ENCODE measurements at places on chromosomes 12 and 14.

DNA sequence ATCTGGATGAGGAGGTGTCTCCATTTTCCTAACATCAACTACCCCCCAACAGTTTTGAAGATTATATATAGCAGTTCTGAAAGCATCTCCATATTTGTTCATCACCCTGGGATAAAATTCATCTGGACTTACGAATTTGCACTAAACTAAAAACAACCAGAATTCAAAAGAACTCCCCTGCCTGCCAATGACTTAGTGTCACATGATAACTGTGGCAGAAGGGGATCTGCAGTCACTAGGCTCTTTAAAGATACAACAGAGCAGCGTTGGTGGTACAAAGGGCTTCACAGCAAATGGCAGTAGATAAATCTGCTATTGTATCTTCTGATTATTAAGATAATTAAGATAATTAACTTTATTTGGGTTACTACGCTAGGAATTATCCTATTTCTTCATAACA lies 30.1 kb downstream of the GPR135 start:
- DNase-seq = peak; percentile 61

DNA sequence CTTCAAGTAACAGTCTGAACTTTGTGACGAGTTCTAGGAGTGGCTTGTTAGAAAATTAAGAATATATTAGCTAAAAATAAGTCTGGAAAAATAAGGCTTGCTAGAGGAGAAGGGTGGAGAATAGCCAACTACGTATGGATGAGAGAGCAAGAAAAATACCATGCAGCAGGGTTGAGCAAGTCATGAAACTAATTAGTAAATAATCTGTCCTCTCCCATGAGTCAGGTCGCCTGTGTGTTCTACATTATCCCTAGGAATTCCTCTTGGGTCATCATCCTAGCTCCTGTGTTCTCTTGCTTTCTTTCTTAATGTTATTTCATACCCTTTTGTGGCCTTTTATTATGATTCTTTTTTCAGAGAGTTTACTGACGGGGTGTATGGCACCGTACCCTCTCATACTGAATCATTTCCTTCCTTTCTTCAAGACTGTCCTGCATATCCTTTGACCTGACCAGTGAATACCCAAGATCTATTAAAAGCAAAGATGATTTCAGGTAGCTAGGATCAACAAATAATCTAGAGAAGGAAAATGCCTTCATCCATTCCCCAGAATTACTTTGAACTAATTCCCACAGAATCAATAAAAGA lies 177.2 kb upstream of the NPAS3 start:
- peak; percentile 13 for DNase-seq

- no peak for DNase-seq
These were observed 87.0 kb downstream of the ITPK1 start for GRCh38 chr14:93028724-93029076.

DNA sequence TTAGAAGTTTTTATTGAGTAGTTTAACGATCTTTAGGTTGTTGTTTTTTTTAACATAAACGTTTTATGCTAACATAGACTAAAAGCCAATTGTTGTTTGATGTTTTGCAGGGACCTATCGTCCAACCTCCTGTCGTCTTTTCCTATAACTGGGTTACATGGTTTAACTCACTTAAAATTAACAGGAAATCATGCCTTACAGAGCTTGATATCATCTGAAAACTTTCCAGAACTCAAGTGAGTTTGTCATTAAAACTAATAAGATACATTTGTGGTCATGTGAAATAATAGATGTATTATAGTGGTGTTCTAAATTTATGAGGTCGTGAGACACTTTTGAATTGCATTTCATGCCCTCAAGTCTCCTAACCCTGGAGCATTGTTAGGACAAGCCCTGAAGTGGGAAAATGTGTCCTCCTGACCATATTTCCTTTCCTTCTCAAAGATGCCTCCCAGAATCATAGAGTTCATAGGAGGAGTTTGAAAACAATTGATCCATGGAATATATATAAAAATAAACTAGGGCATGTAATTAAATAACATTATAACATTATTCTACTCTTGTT lies 84.9 kb downstream of the ZFC3H1 start:
- DNase-seq = no peak

- no peak for DNase-seq
These were observed 5.3 kb upstream of the PGF start for GRCh38 chr14:74960736-74961135.

DNA sequence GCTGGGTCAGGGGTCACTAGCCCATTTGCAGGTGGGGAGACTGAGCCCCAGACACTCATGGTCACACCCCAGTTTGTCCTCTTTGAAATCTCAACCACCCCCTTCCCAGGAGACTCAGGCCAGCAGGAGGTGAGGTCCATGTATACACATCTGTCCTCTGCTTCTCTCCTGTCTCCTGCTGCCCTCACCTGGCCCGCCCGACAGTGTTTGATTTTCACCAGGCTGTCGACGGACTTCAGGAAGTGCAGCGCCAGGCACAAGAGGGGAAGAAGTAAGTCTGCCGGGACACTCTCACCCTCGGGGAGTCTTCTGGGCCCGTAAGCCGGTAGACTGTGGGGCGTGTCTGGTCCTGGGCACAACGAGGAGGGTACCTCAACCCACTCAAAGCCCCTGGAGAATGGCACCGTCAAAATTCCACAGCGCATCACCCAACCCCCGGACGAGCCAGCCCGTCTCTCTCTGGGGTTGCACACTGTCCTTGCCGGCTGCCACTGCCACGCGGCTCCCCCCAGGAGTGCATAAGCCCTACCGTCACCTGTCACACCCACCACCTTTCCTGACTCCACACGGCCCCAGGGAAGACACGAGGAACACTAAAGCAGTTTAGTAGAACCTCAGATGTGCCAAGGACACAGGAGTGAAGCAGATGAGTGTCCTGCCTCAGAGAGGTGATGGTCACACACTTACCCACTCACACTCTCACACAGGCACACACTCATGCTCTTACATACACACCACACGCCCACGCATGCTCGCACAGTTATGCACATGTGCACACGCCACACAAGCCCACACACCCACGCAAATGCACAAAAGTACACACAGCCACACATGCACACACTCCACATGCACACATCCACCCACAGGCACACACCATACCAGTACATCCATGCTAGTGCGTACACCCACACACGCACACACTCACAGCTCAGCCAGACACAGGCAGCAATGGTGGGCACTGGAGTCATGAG lies 13.1 kb upstream of the SIVA1 start:
- DNase-seq = no peak

GRCh38 chr12:123389560-123390351 lies 5.8 kb downstream of the KMT5A start:
- peak; percentile 5 for DNase-seq

- DNase-seq = no peak
These were observed 110.7 kb downstream of the ZFC3H1 start for GRCh38 chr12:71552728-71553501.

DNA sequence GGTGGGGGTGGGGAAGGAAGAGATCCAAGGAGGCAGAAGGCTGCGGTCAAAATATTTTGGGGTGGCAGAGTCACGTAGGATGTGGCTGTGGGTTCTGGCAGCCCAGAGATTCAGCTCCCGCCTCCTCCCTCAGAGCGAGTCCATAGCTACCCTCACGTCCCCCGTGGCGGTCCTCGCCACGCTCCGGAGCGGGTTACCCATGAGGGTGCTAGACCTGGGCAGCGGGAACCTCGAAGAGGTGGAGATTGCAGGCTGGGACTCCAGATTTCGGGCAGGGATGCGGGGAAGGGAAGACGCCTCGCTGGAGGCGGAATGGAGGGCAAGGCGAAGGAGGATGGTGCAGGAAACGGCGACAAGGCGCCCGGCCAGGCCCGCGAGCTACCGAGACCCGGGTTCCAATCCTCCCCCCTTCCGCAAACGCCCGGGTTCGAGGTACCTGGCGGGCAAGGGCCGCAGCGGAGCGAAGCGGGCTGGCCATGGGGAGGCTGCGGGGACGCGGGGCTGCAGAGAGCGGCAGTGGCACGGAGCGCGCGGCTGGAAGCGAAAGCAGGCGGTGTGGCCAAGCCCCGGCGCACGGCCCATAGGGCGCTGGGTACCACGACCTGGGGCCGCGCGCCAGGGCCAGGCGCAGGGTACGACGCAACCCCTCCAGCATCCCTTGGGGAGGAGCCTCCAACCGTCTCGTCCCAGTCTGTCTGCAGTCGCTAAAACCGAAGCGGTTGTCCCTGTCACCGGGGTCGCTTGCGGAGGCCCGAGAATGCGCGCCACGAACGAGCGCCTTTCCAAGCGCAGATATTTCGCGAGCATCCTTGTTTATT lies 46.2 kb downstream of the BCAT1 start:
- DNase-seq = peak; percentile 75

DNA sequence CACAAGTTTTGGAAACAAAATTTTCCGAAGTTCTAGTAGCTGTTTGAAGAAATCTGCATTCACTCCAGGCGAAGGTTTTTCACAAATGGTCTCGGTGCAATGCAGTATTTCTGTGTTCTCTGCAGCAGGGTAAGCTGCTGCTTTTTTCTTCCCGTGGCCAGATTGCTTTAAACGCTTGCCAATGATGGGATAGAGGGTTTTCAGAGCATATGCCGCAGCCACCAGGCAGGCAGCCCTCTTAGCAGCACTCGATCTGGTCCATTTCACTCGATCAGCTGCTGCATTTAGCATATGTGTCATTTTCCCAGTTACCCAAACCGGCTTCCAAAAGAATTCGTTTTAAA lies 315 bp downstream of the ABCD2 start:
- no peak for DNase-seq

GRCh38 chr12:70719071-70719470 lies 81.8 kb upstream of the PTPRB start:
- DNase-seq = no peak

- DNase-seq = no peak
These were observed 245.9 kb upstream of the ARID2 start for GRCh38 chr12:45483571-45483970.

DNA sequence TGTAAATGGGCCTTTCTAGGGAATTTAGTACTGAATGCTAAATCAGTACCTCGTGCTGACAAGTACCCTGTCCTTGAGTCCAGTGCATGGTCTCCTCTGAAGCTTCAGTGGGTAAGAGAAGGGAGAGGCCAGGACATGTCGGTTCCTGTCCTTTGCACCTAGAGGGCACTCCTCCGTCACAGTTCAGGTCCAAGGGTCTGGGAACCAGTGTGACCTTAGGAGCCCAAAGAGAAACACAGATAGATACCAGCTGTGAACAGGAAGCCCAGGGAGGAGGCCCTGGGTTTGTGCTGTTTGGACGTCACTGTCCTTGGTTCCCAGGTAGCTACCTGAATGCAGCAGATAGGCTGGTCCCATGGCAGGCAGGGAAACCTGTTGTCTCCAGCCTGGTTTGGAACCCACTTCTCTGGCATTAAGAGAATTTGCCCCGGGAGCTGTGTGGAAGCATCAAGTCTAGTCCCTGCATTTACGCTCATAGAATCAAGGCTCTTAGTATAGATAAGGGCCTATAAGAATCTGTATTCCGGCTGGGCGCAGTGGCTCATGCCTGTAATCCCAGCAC lies 3.9 kb upstream of the FGF23 start:
- DNase-seq = no peak

DNA sequence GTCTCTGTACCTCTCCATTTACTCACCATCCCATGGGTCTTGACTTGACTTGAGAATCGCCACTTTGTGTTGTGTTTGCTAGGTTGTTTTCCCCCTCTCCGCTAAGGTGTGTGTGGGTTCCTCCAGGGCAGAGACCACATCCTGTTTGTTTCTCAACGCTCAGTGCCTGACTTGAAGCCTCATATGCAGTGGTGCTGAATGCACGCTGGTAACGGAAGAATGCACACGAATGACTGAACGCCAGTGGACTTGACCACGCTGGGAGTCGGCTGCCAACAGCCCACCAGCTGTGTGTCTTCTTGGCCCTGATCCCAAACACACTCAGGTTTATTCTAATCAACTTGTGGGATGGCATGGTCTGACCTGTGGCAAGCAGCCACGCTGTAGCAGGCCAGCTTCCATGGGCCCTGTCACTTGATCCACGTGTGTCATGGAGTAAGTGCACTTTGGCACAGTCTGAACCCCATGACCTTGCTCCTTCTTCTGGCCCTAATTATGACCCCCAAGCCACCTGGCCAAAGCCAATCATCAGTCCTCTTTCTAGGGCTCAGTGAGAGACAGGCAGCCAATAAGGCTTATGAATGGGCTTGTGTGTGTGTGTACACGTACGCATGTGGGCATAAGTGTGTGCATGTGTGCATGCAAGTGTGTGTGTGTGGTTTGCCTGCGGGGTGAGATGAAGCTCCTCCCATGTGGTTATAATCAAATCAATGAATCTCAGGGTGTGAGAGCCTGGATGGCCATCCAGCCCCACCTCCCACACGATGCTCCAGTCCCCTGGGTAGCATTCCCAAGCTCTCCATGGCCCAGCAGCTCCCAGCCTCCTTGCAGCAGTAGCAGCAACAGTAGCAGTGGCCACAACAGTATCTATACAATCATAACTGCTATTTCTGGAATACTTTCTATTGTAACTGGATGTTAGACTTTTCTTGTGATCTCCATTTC lies 6.4 kb upstream of the TC2N start:
- no peak for DNase-seq

GRCh38 chr12:39868328-39868725 lies 237.6 kb downstream of the SLC2A13 start:
- peak; percentile 69 for DNase-seq

- DNase-seq = no peak
These were observed 42.0 kb downstream of the PPP1R36 start for GRCh38 chr14:64591809-64592208.

- DNase-seq = no peak
These were observed 7.7 kb downstream of the RACGAP1 start for GRCh38 chr12:50017641-50018040.

- no peak for DNase-seq
These were observed 234.4 kb upstream of the FKBP4 start for GRCh38 chr12:2560356-2560755.

DNA sequence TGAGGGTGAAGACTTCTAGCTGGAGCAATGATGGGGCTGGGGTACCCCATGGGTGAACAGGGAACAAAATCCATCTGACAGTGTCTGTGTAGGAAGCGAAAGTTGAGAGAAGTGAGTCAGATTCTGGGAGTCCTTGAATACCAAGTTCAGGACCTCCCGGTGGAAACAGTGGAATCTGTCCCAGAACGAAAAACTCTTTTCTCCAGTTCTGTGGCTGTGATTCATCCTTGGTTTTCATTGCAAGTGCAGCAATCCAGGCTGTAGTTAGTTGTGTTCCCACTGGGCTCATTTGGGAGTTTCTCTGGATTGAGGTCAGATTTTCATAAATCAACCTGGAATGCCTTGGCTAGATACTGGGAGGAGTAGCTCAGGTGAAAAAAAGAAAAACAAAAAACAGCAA lies 120.7 kb downstream of the C12orf75 start:
- no peak for DNase-seq

GRCh38 chr12:93889516-93890212 lies 212.5 kb downstream of the CRADD start:
- no peak for DNase-seq

GRCh38 chr12:46478123-46478522 lies 105.5 kb upstream of the SLC38A2 start:
- DNase-seq = no peak

Measured in brain (organoid and tissue), 16 donors.